ENCODE measurements at places on chromosomes 6 and 20.

- DNase-seq: no peak
Measured at GRCh38 chr6:156652231-156652750, 124.9 kb upstream of the ARID1B start.

- DNase-seq: no peak
Measured at GRCh38 chr6:148513145-148514071, 170.8 kb downstream of the SASH1 start.

- no peak for DNase-seq
Measured at GRCh38 chr20:48098866-48099265, 313.6 kb upstream of the SULF2 start.

DNA sequence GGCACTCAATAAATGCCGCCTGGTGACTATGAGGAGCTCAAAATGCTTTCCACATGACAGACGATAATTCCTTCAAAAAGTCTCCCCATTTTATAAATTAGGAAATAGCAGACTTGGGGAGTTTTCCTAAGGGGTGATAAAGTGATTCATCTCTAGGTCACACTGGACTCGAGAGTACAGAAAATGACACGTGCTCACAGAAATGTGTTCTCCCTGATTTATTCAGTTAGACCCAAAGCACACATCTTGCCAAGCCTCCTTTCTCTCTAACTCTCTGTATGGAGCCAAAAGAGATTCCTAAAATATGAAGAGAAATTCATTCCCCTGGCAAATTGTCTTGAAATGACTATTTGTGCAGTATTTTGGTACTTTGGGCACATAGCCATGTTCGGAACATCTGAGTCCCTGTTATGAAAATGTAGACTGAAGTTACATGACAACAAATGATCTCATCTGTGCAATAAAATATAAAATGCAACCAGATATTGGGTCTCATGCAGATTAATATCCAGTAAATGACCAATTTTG is 381.1 kb downstream of the TFAP2B start:
- DNase-seq: no peak

DNA sequence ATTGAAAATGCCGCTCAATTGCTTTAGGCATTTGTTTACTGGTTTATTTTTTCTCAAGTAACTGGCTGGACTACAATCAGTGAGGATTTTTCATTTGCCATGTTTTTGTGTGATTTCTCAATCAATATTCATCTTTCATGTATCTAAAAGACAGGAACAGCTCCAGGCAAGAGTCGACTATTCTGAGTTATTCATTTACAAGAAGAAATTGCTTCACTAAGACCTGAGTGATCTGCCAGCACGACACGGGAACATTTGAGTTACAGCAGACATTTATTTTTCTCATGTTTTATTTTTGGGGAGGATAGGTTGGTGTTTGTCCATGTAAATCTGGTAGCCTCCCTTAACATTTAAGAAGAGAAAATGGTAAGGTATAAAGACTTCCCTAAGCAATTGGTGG is 124.1 kb downstream of the CBLN4 start:
- no peak for DNase-seq

- DNase-seq: no peak
Measured at GRCh38 chr6:31896856-31897611, 464 bp downstream of the EHMT2 start.

- no peak for DNase-seq
Measured at GRCh38 chr20:10077081-10077471, 42.3 kb downstream of the ANKEF1 start.

DNA sequence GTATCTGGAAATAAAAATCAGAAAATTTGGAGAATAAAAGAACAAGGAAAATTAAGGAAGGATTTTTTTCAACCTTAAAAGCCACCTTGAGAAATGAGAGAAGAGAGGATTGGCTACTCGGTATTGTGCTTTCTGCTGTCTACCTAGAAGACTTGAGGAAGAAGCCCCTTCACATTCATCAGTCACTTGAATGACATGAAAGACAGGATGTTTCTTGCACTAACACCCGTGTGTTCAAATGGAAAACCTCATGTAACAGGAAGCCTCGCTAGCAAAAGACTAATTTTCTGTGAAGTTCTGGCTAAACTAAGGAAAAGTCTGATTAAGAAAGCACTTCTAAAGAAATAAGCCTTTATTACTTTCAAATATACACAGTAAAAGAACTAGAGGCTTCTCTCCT is 69.9 kb downstream of the OLIG3 start:
- no peak for DNase-seq

- DNase-seq: no peak
Measured at GRCh38 chr20:32115211-32115767, 5.8 kb downstream of the TM9SF4 start.

GRCh38 chr6:84061174-84061573 is 27.6 kb downstream of the MRAP2 start:
- no peak for DNase-seq

DNA sequence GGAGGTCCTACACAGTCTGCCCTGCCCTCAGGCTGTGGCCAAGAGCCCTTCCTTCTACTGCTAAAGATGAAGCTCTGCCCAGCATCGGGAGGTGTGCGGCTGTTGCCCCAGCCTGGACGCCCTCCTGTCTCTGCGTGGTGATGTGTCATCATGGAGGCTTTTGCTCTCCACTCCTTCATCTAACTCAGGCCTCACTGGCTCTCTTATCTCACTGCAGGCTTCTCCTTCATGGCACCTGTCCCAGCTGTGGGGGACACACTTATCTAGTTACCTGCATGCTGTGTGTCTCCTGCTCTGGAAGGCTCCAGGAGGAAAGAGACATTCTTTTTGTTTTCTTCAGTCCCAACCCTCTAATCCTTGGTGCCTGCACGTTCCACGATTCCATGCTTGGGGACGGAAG is 89.1 kb downstream of the PSMG4 start:
- no peak for DNase-seq

- no peak for DNase-seq
Measured at GRCh38 chr6:159941286-159942113, 27.4 kb upstream of the IGF2R start.

DNA sequence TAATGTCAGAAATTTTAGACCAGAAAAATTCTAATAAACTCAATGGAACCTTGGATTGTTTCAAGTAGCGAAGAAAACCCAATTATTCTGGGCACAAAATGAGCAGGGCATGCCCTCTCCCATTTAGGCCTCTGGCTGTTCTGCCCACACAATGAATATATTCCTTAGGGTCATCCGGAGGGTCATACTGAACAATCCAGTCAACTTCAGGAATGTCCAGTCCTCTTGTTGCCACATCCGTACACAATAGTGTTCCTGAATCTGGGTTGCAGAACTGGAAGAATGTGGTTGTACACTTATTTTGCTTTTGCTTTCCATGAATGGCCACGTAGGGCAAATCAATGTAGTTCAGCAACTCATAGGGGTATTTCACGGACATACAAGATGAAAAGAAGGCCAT is 23.4 kb upstream of the RNF144B start:
- DNase-seq: no peak

GRCh38 chr20:50026746-50027575 is 44.2 kb downstream of the SNAI1 start:
- no peak for DNase-seq

DNA sequence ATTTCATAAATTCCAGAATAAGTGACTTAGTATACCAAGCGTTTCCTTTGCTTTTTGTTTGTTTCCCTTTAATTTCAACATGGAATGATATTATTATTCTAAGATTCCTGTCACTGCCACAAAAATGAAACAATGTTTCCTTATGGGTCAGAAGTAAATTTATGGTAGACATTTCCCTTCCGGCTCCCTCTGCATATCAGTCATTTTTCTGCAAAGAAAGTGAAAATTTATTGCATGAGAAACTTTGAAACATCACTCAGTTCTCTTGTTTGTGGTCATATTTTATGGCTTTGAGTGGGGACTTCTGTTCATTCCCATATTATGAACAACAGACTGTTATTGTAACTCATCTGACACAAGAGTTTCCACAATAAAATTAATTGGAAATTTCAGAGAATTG is 97.8 kb downstream of the NKAIN2 start:
- no peak for DNase-seq

GRCh38 chr6:3326184-3326971 is 67.6 kb downstream of the PSMG4 start:
- no peak for DNase-seq

DNA sequence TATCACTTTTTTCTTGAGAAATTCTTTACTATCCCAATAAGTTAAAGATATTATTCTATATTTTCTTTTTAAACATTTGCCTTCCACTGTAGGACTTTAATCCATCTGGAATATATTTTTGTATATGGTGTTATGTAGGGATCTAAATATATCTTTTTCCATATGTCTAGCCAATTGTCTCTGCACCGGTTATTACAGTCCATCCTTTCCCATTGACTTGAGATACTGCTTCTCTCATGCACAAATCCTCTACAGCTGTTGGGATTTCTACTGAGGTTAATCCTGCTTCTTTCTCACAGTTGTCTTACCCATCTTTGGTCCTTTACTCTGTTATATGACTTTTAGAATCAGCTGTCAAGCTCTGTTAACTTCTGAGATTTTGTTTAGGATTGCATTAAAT is 483.8 kb upstream of the CDH4 start:
- DNase-seq: no peak

GRCh38 chr6:89161326-89162046 is 15.6 kb downstream of the PM20D2 start:
- no peak for DNase-seq

- no peak for DNase-seq
Measured at GRCh38 chr6:81978230-81978629, 225.7 kb upstream of the TENT5A start.

GRCh38 chr6:34630040-34630439 is 66.5 kb downstream of the ILRUN start:
- DNase-seq: no peak

- no peak for DNase-seq
Measured at GRCh38 chr6:127900935-127901334, at the start of gene THEMIS. Gene THEMIS, minus strand, starts transcription at chr6:127901058. Its CDS starts 126 bp downstream, at chr6:127900932.

DNA sequence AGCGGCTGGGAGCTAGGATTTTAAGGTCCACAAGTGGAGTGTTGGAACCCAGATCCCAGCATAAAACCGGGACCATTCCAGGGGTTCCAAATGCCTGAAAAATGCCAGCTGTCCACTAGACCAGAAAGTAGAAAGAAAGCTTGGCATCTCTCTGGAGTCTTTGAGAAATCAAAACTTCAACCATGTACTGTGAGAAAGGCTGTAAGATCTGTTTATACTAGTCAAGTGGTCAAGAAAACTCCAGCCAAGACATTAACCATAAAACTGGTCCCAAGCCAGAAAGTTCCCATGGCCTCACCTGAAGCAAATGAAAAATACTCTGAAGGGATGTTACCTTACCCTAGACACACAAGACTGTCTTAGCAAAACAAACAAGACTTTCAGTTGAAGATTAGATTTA is 112.6 kb downstream of the DCDC2 start:
- DNase-seq: no peak

DNA sequence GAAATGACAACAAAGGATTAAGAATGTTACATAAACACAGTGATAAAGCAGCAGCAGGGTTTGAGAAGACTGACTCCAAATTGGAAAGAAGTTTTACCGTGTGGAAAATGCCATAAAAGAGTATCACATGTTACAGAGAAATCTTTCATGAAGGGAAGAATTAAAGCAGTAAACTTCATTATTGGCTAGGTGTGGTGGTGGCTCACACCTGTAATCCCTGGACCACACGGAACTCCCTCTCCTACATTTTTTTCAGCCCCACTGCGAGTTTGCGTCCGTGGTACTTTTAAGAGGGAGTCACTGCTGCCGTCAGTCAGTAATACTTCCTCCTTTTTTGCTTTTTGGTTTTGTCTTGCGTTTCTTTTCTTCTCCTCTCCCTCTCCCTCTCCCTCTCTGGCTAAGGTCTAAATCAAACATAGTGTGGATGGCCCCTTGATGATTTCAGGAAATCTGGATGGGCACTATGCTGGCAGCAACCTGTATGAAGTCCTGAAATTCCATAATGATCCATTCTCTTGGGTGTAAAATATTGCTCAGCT is 112.3 kb downstream of the MAN1A1 start:
- no peak for DNase-seq

- no peak for DNase-seq
Measured at GRCh38 chr20:62819494-62820174, 2.8 kb downstream of the COL9A3 start.

- no peak for DNase-seq
Measured at GRCh38 chr6:23089981-23090380, 520.6 kb downstream of the HDGFL1 start.

DNA sequence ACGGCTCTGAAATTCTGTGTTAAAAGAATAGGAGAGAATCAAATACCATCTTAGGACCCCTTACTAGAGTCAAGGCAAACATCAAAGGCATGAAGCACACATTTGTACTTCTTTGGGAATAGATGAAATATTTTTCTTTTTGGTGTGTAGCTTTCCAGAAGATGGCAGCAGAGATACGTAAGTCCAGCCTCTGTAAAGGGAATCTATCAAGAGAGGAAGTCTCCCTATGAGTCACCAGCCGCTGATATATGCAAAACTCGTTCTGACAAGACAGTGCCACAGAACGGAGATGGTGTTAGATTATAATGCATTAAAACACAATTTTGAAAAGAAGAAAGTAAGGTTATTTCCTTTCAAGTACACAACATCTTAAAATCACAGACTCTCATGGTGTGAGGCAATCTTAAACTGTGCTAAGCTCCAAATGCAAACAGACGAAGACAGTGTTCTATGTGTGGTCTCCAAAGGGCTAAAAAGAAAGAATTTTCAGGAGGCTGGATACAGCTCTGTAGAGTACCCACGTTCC is 120.0 kb upstream of the AGPAT4 start:
- no peak for DNase-seq

GRCh38 chr6:43798688-43799444 is 28.9 kb downstream of the VEGFA start:
- DNase-seq: no peak

- no peak for DNase-seq
Measured at GRCh38 chr6:13400772-13401171, 72.4 kb upstream of the TBC1D7 start.

DNA sequence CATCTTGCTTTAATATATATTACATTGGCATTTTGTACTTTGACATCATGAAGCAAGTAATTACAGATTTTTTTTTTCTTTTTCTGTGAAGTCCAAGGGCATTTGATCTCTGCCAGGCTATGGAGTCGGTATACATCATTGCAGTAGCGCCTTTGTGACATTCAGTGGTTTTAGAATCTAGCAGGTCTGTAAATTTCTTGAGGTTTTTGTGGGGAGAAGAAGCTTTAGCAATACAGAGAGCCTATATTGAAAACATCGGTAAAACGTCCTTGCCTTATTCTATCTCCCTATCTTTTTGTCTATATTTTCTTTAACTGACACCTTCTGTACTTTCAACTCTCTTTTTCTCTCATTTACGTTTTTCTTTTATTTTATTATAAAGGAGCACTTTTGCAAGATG is 47.2 kb downstream of the DUSP22 start:
- DNase-seq: no peak

Measured in stimulated activated CD8-positive, alpha-beta memory T cell treated with anti-CD3 and anti-CD28 coated beads, Interleukin-15, amount 100 ng/mL, for 24 hours (primary cell).